Stimulated activated CD8-positive, alpha-beta memory T cell treated with anti-CD3 and anti-CD28 coated beads, Interleukin-7, amount 100 ng/mL, for 1 hour (primary cell): ENCODE measurements at places on chromosomes 13 and 19.
A peak's percentile ranks its signal among the peaks of the same experiment; 100 is the strongest.

GRCh38 chr13:50916701-50917184 lies 7.2 kb downstream of the RNASEH2B start:
- no peak for DNase-seq

- DNase-seq = no peak
Observed at GRCh38 chr13:89750371-89750770, 1597.1 kb upstream of the MIR17HG start.

- no peak for DNase-seq
Observed at GRCh38 chr13:45055902-45056648, 64.2 kb upstream of the GTF2F2 start.

DNA sequence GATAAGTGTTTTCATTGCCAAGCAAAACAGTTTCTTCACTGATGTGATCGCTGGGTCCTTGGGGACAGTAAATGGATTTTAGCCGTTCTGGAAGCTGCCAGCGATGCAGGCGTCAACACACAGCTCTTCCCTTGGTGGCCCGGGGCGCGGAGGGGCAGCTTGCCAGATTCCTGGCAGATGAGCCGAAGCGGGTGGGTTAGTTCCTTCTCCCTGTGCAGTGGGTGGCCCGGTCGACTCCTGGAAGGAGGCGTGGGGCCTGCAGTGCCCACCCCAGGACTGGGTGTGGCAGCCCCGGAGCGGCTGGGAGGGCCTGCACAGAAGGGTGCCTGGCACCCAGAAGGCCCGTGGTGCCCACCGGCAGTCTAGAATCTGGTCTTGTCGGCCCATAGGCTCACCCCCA lies 69.0 kb downstream of the KDM4B start:
- DNase-seq = no peak

GRCh38 chr13:30561511-30561910 lies 56.2 kb upstream of the USPL1 start:
- no peak for DNase-seq

DNA sequence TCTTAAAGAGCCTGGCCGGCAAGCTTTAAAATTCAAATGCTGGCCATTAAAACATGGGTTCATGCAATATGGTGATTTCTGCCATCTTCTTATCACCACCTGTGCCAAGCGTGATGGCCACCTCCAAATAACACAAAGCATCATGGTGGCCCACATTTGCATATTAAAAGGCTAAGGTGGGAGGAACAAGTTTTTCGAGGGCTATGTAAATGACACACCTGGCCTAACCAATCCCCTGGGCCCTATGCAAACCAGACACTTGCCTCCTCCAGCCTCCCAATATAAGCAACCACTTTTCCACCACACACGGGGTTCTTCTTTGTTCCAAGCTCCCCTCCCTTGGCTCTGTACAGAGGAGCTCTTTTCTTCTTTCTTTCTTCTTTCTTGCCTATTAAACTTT lies 14.4 kb downstream of the LILRB4 start:
- no peak for DNase-seq

DNA sequence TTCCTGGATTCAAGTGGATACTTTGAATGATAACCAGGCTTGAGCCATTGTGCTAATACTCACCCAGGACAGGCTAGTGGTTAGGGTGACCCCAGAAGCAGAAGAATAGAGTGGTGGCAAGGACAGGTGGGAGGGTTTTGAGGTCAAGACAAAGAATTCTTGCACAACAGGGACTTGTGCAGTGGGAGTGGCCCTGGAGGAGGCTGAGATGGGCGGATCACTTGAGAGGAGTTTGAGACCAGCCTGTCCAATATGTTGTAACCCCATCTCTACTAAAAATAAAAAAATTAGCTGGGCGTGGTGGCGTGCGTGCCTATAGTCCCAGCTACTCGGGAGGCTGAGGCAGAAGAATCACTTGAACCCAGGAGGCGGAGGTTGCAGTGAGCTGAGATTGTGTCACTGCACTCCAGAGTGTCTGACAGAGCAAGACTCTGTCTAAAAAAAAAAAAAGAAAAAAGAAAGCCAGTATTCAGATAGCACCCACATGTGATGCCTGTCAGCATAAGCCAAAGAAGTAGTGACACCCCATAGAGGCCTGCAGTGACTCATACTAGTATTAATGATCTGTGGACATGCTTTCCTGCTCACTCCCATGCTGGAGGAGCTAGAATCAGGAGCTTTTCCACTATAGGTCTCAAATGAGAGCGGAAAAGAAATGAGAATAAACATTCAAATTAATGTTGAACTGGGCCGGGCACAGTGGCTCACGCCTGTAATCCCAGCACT lies 78.7 kb downstream of the RNF17 start:
- DNase-seq = no peak

- no peak for DNase-seq
Observed at GRCh38 chr19:3908266-3909054, 24.4 kb upstream of the NMRK2 start.

- peak; percentile 12 for DNase-seq
Observed at GRCh38 chr13:50080911-50081678, 65.9 kb downstream of the KCNRG start.

GRCh38 chr13:23822252-23822824 lies 66.9 kb downstream of the MIPEP start:
- DNase-seq = no peak

- DNase-seq = no peak
Observed at GRCh38 chr19:34327851-34328250, 37.1 kb upstream of the GPI start.

DNA sequence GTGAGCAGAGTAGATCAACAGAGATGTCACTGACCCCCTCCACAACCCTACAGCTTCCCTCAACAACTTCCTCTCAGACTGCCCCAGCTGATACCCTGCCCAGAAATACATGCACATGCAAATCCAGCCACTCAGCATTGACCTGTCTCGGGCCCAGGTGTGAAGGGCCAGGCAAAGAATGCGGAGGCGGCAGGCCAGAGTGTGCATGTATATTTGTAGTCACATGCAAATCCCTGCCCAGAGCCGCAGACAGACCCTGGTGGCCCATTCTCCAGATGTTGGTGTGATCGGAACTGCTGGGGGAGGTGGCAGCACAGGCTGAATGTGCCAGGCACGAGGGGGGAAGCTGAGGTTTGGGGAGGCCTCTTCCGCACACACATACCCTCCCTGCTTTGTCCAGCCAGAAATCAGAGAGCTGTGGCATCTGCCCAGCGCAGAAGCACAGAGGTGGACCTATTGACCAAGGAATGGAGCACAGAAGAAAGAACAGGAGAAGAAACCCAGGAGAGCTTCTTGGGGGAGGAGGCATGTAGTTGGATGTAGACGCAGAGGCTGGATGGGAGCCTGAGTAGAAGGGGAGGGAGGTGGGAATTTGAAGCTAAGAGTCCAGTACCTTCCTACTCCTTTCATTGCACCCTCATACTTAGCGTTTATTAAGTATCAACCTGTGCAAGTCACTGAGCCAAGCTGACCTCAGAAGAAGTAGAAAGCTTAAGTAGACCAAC lies 14.4 kb downstream of the MEF2B start:
- no peak for DNase-seq

DNA sequence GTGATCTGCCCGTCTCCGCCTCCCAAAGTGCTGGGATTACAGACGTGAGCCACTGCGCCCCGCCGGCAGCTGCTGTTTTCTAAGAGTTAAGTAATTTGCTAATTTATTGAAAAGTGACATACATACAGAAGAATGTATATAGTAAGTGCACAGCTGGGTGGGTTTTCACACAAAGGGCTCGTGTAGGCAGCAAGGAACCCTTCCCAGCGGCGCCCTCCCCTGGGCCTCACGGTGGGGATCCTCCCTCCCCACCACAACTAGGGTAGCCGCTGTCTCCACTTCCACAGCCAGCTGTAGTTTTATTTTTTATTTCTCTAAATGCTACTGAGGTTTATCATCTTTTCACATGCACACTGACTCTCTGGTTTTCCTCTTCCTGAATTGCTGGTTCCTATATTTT lies 64.9 kb downstream of the CRYL1 start:
- no peak for DNase-seq

- no peak for DNase-seq
Observed at GRCh38 chr13:26372747-26373146, 118.8 kb downstream of the CDK8 start.

DNA sequence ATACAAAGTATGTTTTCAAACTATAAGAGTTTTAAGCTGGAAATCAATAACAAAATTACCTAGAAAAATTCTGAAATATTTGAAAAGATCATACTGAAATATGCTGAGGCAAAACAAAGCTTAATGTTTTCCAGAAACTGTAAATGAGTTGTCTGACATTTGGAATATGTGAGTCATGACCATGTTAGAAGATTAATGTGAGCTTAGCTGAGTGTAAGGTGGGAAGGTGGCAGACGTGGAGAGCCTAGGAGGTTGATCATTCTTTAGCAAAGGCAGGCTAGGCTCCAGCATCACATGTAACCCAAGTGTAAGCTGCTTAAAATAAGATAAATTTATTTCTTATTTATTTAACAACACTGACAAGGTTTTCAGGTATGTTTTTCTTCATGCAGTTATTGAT lies 2086.1 kb upstream of the PCDH20 start:
- DNase-seq = no peak

GRCh38 chr13:20222553-20222952 lies 9.6 kb downstream of the GJB6 start:
- DNase-seq = no peak

DNA sequence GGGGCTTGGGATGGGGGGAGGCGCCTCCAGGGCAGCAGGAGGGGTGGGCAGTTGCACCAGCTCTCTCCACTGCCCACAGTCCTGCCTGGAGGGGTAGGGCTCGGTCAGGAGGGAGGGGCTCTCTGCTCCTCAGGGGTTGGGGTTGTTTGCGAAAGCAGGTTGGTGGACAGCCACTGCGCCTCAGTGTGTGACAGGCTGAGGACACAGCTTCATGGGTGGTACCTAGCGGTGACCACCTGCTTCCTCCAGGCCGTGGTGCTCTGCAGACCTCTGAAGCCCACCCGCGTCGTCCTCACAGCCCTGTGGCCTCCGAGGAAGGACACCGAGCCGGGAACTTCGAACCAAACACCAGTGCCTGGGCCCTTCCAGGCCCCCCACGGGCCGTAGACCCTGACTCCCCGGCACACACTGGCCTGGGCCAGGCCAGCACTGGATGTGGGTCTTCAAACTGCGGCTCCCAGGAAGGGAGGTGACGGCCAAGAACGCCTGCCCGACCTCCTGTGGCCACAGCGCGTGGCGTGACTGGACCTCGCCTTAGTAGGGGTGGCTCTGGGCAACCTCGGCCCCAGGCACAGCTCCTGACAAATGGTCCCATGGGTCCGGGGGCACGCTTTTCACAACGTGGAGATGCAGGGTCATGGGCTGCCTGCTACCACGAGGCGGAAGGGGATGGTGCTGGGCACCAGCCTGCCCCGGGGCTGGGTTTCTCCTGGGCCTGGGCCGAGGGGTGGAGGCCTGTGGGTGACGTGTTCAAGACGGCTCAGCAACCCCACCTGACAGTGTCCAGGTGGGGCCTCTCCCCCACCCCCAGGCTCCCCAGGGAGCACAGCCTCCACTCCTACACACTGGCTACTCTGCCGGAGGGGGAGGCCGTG lies 173.2 kb downstream of the KDM4B start:
- no peak for DNase-seq

GRCh38 chr13:87234981-87235380 lies 436.2 kb upstream of the SLITRK5 start:
- DNase-seq = no peak

DNA sequence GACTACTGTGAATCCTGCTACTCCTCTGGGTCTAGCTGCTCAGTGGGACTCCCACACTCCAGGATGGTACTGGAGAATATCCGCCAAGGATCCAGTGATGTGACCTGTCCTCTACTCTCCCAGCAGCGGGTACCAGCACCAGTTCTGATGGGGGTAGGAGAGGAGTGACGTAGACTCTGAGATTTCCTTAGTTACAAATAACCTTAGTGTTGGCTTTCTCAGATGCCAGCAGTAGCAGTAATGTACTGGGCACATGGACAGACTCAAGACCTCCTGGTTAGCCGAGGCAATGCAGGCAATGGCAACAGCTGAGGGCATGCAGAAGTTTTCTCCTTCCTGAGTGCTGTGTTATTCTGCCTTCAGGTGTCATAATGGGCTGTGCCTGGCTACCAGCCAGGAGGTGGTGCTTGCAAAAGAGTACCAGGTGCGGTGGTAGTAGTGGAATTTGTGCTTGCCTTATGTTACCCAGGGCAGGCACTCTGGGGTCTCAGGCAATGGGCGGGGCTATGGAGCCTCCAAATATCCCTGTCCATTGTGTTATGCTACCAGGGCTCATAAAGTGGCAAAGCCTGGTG lies 105.3 kb upstream of the KLF5 start:
- no peak for DNase-seq

DNA sequence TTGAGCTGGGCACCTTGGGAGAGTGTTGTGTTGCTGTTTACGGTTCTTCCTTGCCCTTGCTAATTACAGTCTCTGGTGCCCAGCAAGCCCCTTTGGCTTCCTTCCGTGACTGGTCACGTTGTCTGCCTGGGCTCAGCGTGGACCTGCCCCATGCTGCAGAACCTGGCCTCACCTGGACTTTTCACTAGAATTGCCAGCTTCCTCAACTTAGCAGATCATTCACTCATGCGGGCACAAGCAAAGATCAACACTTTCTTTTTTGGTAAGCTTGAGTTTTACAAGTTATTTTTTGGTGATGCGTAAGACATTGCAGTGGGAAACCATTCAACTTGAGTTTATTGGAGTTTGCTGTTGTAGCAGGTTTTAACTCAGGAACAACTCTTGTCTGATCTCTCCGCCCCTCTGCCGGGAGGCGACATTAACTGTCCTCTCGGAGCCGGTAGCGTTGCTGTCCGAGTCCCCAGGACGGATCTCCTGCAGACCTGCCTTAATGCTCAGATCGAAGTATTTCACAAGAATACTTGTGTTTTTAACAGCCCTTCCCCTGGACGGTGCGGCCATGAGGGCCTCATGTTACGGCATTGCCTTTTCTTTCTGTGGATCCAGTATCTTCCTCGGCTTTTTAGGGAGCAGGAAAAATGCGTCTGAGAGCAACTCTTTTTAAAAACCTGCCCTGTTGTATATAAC lies 15.7 kb upstream of the TEX29 start:
- DNase-seq = no peak

DNA sequence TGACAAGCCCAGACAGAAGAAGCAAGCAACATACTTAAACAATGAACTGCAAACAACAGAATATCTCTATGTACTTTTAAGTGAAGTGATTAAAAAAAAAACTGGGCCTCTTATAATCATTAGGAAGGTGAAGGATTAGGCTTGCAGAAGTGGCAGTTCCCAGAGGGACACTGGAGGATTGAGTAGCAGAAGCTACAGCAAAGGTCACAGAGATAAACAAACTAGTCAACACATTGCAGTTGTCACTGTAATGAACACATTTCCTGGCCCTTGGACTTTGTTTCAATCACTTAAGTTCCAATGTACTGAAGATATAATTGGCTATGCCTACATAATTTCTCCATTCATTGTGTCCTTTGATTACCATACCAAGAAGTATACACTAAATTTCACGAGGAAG lies 1498.8 kb downstream of the SLITRK5 start:
- no peak for DNase-seq

GRCh38 chr13:66926851-66927524 lies 303.1 kb downstream of the PCDH9 start:
- no peak for DNase-seq
